Foreskin fibroblast (primary cell): ENCODE measurements at places on chromosomes 4 and X.

- peak; percentile 20 for DNase-seq
These were observed 33.1 kb downstream of the FTHL17 start for GRCh38 chrX:31038575-31039326.

GRCh38 chrX:154791467-154791866, 13.8 kb downstream of the MPP1 start:
- DNase-seq, result no peak

DNA sequence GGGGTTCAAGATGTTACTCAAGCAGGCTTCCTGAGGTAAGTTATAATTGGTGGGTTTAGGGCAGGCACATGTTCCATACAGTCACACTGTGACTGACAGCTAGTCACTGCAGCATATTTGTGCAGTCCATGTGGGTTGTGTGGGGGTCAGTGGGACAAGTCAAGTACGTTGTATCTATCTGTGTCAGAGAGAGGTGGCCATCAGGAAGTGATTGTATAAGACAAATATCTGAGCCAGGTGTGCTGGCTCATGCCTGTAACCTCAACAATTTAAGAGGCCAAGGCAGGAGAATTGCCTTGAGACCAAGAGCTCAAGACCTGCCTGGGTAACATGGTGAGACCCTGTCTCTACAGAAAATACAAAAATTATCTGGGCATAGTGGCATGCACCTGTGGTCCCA, 509.3 kb downstream of the CENPC start:
- no peak for DNase-seq

GRCh38 chr4:119659576-119659975, 31.0 kb upstream of the PDE5A start:
- DNase-seq, result peak; percentile 63

DNA sequence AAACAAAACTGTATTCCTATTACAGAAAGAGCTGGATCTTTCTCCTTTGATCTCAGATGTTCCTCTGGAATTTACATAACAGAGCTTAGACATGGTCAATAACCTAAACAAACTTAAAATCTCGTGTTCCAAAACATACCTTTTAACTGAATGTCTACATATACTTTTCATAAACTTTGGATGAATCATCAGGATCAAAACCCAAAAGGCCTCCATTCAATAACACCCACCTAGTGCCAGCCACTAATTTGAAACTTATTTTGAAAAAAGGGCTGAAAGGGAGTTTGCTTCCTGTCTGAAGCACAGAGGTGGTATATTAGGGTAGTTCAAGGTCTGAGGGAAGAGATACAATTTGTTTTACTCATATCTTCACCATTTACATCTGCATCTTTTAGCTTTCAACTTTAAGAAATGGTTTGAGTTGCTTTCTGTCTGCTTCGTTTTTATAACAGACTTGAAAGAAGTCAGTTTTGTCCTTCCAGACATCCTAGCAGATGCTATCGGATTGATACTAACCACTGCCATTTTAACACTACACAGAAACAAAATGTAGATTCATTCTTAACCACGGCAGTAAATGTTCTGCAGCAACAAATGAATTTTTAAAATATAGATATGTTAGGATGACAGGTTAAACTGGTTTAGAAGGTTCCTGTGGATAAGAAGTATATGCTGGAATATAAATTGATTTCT, 242.8 kb upstream of the DKK2 start:
- peak; percentile 37 for DNase-seq

- DNase-seq, result peak; percentile 11
These were observed 102.9 kb downstream of the TSPAN7 start for GRCh38 chrX:38664285-38664684.

- no peak for DNase-seq
These were observed 172.5 kb upstream of the GATB start for GRCh38 chr4:151933122-151933827.

- no peak for DNase-seq
These were observed 95.8 kb upstream of the EGFL6 start for GRCh38 chrX:13473442-13474163.

GRCh38 chr4:113821856-113822255, 60.3 kb upstream of the CAMK2D start:
- DNase-seq, result no peak

DNA sequence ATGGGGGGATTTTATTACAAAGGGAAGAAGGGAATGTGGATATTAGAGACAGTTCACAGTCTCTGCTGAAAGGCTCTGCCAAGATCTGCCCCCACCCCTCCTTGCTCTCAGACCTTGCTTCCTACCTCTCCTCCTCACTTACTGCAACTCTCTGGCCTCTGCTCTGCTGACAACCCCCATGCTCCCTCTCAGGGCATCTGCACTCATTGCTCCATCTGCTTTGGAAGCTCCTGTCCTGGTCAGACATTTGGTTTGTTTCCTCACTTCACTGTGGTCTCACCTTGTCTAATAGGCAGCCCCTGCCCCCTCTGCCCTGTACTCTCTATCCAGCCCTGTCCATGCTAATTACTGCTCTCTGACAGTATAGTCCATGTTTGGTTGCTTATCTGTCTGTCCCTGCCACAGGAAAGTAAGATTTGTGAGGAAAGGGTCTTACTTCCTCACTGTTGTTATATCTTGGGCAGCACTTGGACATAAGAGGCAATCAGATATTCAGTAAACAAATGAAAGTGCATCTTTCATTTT, 189.3 kb downstream of the PTTG2 start:
- DNase-seq, result no peak

DNA sequence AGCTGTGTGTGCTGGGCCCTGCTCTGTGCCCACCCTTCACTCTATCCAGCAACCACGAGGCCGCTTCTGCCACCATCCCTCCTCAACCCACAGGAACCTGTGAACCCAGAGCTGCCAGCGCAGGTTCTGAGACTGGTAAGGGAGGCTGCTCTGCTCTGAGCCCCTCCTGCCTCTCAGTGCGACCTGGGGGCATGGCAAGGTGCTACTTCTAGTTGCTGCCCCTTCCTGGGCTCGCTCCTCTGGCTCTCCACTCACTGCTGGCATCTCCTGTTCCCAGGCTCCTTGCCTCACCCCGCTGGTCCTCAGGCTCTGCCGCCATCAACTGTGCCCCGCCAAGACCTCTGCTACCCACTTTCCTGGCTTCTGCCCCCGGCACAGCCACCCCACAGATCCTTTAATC, 39.3 kb downstream of the RNF212 start:
- no peak for DNase-seq
